ENCODE measurements at places on chromosomes 7 and 10.
A peak's percentile ranks its signal among the peaks of the same experiment; 100 is the strongest.

DNA sequence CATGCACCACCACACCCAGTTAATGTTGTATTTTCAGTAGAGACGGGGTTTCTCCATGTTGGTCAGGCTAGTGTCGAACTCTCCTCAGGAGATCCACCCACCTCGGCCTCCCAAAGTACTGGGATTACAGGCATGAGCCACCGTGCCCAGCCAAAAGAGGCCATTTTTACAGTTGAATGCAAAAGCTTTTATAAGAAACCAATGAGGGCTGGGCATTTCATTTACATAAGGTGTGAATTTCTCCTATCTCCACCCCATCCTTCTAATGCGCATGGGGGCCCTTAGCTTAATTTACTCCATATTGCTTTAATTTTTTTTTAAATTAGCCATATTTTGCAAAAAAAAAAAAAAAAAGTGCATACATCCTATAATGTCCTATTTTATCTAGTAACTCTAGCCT is 25.1 kb upstream of the EIF4H start:
- no peak for DNase-seq

- no peak for DNase-seq
These were observed 43.9 kb upstream of the C1QL3 start for GRCh38 chr10:16565604-16566003.

DNA sequence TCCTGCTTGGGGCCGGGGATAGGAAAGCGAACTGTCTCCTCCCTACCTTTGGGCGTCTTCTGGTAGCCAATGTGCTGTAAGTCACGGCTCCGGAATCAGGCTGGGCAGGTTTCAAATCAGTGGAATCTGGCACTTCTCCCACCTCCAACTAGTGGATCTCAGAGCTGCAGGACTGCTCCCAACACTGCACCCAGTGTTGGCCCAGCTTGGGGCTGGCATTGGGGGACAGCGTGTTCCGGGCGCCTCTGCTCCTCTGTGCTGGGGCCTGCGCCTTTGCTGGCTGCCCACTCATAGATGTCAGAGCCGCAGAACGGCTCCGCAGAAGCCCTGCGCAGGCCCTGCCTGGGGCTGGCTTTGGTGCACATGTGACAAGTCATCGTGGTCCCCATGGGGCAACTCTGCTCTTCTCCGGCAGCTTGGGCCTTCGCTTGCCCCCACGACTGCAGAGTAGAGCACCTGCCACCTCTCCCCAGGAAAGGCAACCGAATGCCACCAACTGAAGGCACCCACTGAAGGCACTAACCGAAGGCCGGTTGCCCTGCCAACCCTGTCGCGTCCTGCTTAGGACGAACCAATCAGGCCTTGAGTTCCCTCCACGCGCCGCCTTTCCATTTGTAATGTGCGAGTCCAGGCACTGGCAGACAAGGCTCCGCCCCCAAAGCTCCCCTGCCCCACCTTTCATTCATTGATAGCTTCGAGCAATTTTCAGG is 85.5 kb upstream of the ABI1 start:
- DNase-seq = no peak

DNA sequence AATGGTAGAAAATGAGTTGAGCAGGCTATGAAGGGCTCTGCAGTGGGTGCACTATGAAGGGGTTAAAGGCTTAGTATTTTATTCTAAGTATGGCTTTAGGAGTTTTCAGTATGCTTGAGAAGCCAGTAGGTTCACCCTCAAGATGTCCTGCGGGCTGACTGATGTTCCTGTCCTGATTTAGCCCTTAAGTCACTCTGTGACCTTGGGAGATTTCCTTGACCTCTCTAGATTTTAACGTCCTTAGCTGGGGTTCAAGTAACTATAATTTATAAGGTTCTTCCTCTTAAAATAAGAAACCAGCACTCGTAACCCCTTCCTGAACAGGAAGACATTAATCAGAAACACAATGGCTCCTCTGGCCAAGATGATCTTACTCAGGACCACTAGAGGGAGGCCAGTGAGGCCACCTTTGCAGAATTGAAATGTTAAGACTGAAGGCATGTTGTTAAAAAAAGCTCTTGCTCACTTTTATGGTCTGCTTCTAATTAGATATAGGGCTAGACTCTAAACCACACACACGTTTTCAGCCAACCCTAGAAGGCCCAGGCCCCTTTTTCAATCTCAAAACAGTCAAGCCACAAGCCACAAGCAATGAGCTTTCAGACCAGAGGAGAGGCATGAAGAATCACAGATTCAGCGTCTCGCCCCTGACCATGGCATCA is 41.9 kb downstream of the CDK1 start:
- DNase-seq = peak; percentile 27
